ENCODE measurements at places on chromosomes 4 and X. TPM values are rescaled to one million over a fixed set of nuclear protein-coding genes. Genes with fewer than 3 reads are reported as not detected.

DNA sequence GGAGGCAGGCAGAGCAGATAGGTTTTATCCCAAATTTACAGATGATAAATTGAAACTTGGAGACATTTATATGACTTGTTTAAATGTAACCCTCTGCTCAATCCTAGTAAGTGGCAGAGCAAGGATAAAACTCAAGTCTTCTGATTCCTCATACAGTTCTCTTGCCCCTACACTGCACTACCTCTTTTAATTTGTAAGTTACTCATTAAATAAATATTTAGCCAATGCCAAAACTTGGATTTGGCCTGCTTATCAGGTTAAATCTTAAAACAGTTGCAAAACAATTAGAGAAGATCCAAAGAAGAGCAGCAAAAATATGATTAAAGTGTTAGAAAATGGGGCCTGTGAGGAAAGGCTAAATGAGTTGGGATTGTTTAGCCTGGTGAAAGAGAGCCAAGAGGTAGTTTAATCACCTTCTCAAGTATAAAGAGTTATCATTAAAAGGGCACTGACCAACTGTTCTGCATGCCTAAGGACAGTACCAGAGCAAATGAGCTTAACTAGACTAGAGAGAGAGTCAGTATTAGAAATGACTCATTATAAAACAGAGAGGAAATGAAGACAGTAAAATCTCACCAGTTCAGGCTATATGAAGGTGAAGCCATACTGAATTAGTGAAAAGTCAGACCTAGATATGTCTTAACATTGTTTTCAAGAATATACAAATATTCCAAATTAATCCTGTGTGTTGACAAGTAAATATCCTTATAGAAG is 146.3 kb downstream of the GRIA3 start:
- no peak for DNase-seq

GRCh38 chrX:56817179-56817578 is 88.1 kb downstream of the NBDY start:
- DNase-seq: no peak

DNA sequence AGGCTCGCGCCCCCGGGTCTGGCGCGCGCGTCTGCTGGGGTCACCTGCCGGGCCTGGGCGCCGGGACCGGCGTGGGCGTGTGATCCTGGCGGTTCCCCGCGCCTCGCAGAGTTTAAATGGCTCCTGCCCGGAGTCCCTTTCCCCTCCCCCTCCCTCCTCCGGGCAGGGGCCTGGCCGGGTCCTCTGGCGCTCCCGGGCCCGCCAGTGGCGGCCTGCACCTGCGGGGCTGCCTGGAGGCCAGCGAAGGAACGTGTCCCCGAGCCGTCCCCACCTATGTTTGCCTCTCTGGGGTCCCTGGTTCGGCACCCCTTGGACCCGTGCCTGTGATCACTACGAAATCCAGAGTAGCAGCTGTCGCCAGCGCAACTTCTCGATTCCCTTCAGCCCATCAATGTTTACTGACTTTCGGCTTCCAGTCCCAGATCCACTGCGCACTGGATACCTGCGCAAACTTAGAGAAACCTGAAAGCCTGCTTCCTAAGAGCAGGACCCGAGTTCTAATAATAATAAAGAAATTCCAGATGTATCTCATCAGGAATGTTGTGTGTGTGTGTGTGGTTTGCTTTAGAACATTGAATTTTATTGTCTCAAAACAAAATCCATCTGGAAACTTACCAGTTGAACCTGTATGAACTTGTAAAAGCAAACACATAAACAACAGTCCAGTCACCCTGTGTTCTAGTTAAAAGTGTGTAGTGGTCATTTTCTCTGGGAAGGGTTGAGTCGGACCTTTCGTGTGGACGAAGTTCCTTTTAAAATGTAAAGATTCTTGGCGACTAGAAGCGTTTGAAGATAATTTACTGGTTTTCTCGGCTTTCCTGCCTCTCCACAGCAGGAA is 788 bp downstream of the SHROOM2 start:
- no peak for DNase-seq

DNA sequence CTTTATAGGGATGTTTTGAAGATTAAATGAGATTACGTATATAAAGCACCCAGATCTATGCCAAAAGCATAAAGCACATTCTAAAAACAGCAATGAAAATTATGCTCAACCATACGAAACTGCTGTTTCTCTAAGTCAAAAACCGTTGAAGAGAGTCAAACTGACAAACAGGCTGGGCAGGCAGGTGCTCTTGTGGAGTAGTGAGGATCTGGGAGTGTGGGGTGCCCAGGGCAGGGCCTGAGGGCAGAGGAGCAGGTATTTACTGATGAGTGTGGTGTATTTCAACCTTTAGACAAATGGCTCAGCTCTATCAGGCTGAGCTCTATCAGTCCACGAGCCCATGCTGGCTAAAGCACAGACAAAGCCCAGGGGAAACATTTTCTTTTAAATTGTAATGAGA is 40.4 kb downstream of the RELL1 start:
- DNase-seq: no peak

DNA sequence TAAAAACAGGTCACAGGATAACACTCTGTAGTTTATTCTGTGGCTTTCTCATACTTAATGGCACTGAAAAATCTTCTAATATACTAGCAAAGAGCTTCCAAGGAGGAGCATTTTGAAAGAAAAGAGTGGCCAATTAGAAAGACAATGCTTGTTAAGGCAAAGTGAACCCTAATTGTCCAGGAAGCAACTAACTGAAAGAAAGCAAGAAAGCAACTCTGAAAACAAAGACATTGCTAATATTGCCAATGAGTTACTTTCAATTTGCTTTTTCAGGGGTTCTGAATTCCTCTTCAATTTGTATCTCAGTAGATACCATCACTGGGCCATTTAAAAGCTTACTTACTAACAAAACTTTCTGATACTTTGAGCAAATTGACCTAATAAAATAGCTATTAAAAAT is 78.5 kb upstream of the MTNR1A start:
- no peak for DNase-seq

DNA sequence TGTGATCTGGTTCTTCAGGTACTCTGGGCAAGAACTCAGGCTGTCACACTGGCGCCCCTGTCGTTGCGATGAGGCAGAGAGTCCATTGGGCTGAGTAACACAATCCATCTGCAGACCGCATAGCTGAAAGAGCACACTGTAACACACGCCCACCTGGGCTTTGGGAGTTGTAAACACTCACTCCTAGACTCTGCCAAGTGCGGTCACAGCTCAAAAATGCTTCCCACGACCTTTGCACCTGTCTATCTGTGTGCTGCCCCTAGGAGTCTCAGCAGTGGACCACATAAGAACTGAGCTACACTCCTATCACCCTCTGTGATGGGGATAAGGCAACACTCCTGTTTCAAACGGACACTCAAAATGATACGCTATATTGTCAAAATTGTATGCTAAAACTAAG is 2028.3 kb downstream of the PCDH7 start:
- DNase-seq: no peak

- DNase-seq: no peak
Observed at GRCh38 chrX:132638313-132638712, 149.5 kb upstream of the MBNL3 start.

Gene EDA
- 29.8 TPM for polyA plus RNA-seq

All from muscle of arm (tissue), 14 donors.